Glomerular endothelial cell (primary cell): ENCODE measurements at places on chromosomes 1 and 21. TPM values are rescaled to one million over a fixed set of nuclear protein-coding genes. Genes with fewer than 3 reads are reported as not detected.

Gene ZMYM1
- total RNA-seq = 13.8 and 17.9 TPM in 2 replicates

Gene FLAD1
- 31.2 and 33.7 TPM in 2 replicates for total RNA-seq

Gene PGBD5
- 0.10 and 0.12 TPM in 2 replicates for total RNA-seq

Gene SLC9C2
- not detected in 2 replicates for total RNA-seq

Gene CRP
- not detected in 2 replicates for total RNA-seq

Gene P3H1
- total RNA-seq = 120 and 202 TPM in 2 replicates

Gene NCF2
- 6.2 and 7.7 TPM in 2 replicates for total RNA-seq

Gene DCLRE1B
- total RNA-seq = 4.9 and 8.1 TPM in 2 replicates

Gene RERE
- 36.2 and 141 TPM in 2 replicates for total RNA-seq

Gene CACNA1E
- total RNA-seq = not detected in 2 replicates

Gene SELENBP1
- total RNA-seq = 0.93 and 1.2 TPM in 2 replicates

Gene SRGAP2B
- 30.9 and 46.8 TPM in 2 replicates for total RNA-seq

Gene FAM177B
- not detected in 2 replicates for total RNA-seq

Gene HAPLN2
- total RNA-seq = not detected in 2 replicates

Gene SFN
- 4.2 TPM in 1 of 2 replicates, not detected in the other for total RNA-seq

Gene KLHDC7A
- 0.15 TPM in 1 of 2 replicates, not detected in the other for total RNA-seq

Gene CRABP2
- total RNA-seq = 0.35 and 0.63 TPM in 2 replicates

Gene RNU1-2
- under 0.01 TPM in 2 replicates for total RNA-seq
